Stimulated activated CD4-positive, alpha-beta T cell treated with anti-CD3 and anti-CD28 coated beads, Interleukin-1b, Interleukin-23, amount 100 ng/mL, for 48 hours (primary cell): ENCODE measurements at places on chromosomes 3 and 15.

GRCh38 chr3:193375614-193376013 is 2.9 kb downstream of the ATP13A5 start:
- DNase-seq, result no peak

- no peak for DNase-seq
Measured at GRCh38 chr15:39114690-39115378, 466.0 kb upstream of the THBS1 start.

- no peak for DNase-seq
Measured at GRCh38 chr15:96222981-96223380, 107.5 kb upstream of the NR2F2 start.

GRCh38 chr3:168585544-168585943 is 489.8 kb upstream of the GOLIM4 start:
- DNase-seq, result no peak

DNA sequence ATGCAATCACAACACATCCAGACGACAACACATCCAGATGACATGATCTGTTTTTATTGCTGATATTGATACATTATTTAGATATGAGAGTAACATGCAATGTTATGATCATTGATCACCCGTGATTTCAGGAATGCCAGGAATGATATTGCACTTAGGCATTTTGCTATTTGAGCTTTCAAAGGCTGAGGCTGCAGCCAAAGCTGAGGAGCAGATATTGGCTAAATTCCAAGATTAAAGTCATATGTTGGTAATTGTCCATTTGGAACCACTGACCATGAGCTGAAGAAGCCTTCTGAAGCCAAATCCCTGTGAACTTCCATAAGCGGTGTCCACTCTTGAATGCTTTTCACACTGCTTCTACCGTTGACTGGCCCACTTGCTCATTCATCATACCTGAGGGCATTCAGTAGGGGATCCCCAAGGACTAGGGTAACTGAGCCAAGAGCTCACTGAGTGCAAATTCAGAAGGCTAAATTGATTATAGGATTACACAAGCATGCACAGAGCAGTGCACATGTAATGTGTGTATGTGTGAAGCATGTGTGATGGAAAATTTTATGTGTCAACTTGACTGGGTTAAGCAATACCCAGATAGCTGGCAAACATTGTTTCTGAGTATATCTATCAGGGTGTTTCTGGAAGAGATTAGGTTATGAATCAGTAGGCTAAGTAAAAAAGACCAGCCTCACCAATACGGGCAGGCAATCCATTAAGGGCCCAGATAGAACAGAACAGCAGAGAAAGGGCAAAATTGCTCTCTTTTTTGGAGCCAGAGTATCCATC is 92.1 kb upstream of the PLAAT1 start:
- no peak for DNase-seq

DNA sequence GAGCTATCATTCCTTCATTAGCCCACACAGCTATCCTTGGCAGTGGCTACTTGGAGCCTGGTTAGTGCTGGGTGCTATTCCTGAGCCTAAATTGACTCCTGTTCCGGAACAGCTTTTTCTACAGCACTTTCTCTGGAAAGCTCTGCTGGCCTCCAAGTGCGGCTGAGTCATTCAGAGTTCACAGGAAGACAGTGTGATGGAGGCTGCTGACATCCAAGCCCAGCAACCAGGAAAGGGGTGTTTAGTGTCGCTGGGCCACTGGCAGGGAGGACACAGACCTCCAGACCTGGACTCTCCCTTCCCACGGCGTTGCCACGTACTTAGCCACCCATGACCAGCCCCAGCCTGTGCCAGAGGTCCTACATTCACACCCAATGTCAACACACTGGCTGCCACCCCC is 28.7 kb downstream of the CACNA2D2 start:
- DNase-seq, result no peak

DNA sequence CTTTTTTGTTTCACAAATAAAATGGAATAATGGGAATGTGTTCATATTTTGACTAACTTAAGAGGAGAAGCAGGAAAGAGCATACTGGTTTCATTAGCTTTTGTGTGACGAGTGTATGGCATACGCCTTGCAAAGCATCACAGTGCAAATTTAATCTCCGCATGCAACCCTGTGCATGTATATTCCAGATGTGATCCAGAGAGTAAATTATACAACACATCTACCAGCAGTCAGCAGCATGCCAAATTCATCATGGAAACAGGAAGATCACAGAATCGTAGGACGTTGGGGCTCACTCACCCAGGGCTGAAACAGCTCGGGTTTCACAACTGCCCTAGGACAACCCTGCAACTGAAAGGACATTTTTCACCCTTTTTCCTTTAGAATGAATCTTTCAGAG is 53.4 kb downstream of the ADAMTS9 start:
- no peak for DNase-seq

GRCh38 chr3:126990890-126991289 is 8.0 kb downstream of the PLXNA1 start:
- DNase-seq, result no peak

GRCh38 chr3:121913305-121913990 is 19.2 kb downstream of the SLC15A2 start:
- DNase-seq, result no peak

GRCh38 chr3:187963677-187964385 is 190.1 kb upstream of the LPP start:
- no peak for DNase-seq

DNA sequence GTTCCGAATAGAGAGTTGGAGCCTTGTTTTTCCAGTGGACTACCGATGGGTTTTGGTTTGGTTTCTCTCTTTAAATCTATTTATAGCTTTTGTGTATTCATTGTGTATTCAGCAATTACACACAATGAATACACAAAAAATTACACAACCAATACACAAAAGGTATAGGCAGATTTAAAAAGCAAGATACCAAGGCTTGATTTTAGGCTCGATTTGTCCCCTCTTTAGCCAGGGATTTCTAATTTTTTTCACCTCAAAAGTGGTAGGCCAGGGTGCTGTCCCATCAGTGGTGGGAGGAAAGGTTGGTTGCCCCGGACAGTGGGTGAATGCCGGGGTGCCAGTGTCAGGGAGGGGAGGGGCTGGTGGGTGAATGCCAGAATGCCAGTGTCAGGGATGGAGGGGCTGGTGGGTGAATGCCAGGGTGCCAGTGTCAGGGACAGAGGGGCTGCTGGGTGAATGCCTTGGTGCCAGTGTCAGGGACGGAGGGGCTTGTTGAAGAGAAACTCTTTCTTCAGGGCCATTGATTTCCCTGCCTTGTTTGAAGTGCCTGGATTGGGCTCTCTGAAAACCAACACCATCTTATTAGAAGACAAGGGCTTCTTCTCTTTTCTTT is 186.2 kb downstream of the GOLGA6L6 start:
- no peak for DNase-seq
